ENCODE measurements at places on chromosomes 7 and 10.

- no peak for DNase-seq
These were observed 29.8 kb downstream of the DIP2C start for GRCh38 chr10:659688-660141.

DNA sequence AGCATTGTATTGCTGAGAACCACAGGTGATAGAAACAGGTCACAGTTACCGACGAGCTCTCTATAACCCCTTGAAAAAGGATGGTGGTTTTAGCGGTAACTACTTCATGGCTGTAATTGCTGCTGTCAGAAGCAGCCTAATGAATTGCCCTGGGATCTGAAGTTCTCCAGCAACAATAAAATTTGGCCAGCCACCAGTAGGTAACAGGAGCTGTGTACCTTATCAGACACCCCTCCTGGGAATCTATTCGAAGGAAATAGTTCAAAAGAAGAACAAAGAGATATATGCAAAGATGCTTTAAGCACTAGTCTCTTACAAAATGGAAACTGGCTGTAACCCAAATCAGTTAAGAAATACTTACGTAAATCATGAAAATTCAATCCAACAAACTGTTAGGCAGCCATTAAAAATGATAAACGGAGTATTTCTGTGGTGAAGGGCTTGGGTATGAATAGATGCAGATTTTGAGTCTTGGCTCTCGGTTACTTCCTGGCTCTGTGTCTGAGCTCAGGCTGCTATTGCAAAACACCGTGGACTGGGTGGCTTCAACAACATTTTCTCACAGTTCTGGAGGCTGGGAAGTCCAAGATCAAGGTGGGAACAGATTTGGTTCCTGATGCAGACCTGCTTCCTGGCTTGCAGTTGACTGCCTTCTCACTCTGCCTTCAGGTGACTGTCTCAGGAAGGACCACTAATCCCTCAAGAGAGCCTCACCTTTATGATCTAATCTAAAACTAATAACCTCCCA lies 1.6 kb downstream of the MSRB2 start:
- DNase-seq, result no peak

DNA sequence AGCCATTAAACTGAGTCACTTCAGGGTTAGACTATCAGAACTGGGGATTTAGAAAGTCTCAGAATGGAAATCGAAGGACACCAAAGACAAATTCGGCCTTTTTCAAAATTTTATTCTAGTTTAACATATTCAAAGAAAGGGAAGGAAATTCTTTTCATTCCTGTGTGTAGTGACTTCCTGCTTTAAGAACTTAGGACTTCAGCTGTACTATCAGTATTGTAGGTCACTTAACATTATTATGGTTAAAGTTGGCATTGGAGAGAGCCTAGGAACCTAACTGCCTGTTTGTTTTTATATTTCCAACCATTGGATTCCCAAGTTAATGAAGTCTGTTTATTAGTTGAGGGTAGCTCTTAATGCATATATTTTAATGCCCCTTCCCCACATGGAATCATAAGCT lies 63.7 kb downstream of the PTEN start:
- DNase-seq, result no peak

DNA sequence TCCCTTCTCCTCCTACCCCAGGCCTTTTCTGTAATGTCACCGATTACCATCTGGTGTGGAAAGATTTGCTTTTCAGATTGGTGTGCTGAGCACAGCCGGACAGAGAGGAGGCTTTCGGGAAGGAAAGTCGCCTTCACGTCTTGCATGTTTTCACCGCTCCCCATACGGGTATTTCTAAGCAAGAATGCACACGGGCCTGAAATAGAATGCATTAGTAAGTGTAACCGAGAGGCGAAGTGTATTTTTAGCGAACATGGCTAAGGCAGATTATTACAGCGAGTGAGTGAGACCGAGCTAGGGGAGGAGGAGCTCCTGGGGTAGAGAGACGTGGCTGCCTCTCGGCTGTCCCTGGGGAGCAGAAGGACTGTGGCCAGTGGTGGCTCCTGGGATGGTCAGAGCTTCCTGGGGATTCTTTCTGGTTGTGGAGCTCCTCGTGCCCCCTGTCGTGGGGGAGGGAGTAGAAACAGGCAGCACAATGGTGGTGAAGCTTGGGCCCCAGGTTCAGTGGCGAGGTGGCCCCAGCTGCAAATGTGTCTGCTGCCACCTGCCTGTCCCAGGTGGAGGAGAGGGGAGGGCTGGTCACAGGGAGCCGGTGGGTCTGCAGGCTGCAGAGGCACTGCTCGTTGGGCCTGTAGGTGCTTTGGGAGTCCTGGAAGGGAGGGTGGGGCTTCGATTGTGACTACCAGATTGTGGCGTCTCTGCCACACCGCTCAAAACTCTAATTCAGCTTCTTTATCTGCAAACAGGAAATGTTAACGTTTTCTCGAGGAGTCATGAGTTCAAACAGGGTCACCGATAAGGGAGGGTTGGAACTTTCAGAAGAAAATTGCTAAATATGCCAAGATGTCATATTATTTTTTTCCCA lies 135.8 kb downstream of the CAMK1D start:
- DNase-seq, result no peak

DNA sequence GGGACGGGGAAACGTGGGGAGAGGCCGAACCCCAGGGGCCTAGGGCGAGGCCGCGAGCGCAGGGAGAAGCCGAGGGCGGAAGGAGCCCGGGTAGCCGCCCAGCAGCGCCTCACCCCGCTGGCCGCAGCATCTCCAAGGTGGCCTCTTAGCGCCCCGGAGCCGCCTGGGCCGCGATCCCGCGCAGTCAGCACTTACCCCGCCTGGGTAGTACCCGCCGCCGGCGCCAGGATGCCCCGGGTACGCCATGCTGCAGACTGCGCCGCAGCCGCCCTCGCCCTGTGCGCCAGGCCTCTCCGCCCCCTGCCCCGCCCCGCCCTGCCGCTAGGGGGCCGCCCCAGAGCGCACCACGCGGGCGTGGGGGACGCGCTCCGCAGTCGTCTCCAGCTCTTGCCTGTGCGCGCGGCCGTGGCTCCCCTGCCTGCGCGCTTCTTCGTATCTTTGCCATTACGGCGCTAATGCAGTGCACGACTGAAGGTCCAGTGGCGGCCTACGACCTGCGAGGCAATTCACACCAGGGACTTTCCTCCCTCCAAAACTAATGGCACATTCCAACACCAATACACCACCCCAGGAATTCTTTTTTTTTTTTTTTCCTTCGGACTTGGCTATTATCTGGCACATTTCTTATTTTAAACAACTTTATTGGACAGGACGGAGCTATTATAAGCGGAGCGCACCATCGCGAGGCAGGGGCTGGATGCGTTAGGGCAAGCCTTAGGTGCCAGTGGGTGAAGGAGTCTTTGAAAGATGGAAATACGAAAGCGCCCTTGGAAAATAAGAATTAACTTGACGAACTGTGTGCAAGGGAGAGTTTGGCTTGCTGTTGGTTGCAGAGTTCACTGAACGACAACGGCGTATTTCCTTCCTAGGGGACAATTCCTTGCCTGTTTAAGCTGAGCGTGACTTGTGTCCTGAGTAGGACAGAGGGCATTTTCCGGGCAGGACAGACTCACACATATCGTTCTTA lies at the start of gene SRI:
Gene SRI, minus strand, starts transcription at position 258 of the 967 bp plus-strand sequence. Its CDS starts 12 bp downstream, at position 246.
- DNase-seq, result peak; percentile 92

DNA sequence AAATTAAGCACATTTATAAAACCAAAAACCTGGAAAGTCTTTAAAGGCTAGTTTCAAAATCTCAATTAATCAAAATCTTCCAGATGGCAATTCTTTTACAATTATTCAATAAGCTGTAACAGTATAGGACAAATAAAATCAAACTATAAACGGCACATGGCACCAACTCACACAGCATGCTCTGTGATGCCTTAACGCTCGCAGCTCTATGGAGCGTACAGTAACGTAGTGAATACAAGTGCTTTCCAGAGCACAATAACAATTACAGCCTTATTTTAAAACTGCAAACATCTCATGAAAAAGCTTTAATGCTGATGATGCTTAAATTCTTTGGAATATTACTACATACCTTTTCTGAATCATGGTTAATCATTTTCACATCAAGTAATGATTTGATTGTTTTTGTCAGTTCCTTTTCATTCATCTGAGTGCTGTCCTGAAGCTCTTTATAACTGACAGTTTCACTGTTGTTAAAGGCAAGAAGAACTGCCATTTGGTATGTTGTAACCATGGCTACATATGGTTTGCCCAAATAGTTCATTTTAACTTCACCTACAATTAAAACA lies 74.2 kb downstream of the CUL2 start:
- DNase-seq, result no peak

GRCh38 chr10:60898321-60898720 lies 45.7 kb downstream of the RHOBTB1 start:
- no peak for DNase-seq

GRCh38 chr7:117791877-117792780 lies 81.1 kb downstream of the CTTNBP2 start:
- no peak for DNase-seq

- no peak for DNase-seq
These were observed 795.3 kb downstream of the TYW1 start for GRCh38 chr7:67791918-67792317.

GRCh38 chr10:23314835-23315239 lies 29.8 kb downstream of the C10orf67 start:
- no peak for DNase-seq
